ENCODE measurements at places on chromosomes 12 and 14. TPM values are rescaled to one million over a fixed set of nuclear protein-coding genes. Genes with fewer than 3 reads are reported as not detected.
A peak's percentile ranks its signal among the peaks of the same experiment; 100 is the strongest.

GRCh38 chr14:83470466-83470865, 1936.8 kb upstream of the SEL1L start:
- DNase-seq, result no peak

DNA sequence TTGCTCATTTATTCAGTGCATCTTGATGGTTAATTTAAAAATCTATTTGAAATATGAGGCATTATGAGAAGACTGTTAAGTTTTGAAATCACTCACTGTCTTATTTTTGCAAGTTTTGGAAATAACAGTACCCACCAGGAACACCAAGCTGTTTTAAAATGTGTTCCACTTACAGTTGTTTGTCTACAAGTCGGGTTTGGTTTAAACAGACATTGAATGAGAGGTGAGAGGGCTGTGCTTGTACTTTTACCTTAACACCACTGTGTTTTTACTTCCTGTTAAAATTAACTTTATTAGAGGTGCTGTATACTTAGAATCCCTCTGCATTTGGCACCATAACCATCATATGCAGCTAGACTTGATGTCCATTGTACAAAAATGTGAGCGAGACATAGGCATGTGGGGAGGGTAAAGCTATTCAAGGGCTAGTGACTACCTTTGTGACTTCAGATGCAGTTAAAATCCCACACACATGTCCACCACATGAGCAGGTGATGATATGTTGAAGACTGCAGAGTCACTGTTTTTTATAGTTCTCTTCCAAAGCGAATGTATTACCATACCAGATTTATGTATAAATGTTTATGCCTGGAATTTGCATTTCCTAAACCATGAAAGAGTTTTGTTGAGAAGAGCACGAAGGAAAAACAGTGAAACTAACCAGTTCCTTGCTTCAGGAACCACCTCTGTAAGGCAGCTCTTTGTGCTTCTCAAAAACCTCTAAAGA, 12.9 kb downstream of the ELK3 start:
- no peak for DNase-seq

GRCh38 chr14:21668377-21668776, 5.2 kb downstream of the OR4E1 start:
- no peak for DNase-seq

- no peak for DNase-seq
Observed at GRCh38 chr14:61233436-61233956, 47.6 kb downstream of the TMEM30B start.

DNA sequence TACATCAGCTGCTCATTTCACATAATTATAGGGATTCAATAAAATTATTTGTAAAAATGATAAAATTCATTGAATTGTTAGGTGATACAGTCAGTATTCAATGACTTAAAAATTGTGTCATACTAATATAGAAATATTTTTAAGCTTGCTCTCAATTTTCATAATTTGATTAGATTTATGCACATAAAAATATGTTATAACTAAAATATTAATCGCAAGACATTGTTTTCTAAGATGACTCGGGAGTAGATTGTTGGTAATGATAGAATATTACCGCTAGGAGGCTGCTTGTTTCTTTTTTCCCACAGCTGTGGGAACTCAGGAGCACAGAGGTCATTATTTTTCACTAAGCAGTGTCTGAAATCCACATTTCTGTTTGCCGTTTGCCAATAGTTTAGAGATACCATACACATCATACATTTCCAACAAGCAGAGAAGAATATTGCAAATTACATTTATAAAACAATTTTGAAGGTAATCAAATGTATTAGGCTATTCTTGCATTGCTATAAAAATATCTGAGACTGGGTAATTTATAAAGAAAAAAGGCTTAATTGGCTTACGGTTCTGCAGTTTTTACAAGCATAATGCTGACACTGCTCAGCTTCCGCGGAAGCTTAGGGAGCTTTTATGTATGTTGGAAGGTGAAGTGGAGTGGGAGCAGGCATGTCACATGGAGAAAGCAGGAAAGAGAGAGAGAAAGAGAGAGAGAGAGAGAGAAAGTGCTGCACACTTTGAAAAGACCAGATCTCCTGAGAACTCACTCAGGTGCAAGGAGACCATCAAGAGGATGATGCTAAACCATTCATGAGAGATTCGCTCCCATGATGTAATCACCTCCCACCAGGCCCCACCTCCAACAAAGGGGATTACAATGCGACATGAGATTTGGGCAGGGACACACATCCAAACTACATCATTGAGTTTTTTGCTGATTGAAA, 9.2 kb downstream of the CD69 start:
- no peak for DNase-seq

- no peak for DNase-seq
Observed at GRCh38 chr14:61375218-61375617, 53.8 kb downstream of the PRKCH start.

GRCh38 chr12:66000958-66001357, 129.6 kb downstream of the LLPH start:
- no peak for DNase-seq

INHBE gene
- total RNA-seq, result 1.3 TPM

LRTM2 gene
- total RNA-seq, result not detected

AKAP6 gene
- total RNA-seq, result 4.1 TPM

DNA sequence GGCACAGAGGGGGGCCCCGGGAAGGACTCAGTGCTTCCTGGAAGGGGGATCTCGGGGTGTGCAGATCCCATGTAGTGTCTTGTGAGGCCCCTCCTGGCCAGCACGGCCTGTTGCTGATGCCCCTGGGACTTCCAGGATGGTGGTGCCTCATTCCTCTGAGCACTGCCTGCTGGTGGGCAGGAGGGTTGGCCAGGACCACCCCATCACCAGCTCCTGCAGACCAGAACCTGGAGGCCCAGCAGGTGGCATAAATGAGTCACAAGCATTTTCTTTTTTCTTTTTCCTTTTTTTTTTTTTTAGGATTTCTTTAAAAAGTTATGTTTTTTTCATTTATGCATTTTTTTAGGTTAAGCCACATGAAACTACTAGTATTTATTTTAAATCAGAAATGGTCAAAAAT, 8.0 kb downstream of the MMP17 start:
- no peak for DNase-seq

SYT1 gene
- total RNA-seq, result 1.7 TPM

- no peak for DNase-seq
Observed at GRCh38 chr12:25014961-25015360, 66.1 kb upstream of the BCAT1 start.

DNA sequence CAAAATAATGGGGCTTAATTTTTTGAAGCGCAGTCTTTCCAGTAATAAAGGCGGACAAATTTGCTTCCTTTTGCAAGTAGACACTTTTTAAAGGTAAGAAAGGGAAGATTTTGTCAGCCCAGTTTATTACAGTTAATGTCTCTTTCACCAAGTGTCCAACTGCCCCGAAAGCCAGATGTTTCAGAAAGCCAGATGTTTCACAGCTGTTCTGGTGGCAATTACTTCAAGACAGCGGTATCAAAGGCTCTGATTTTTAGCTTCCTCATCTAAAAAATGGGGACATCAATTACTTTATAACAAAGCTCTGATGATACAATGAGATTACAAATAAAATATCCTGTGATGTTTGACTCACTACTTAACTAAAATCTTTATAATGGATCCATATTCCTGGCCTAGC, 1.0 kb downstream of the WBP11 start:
- no peak for DNase-seq

DNA sequence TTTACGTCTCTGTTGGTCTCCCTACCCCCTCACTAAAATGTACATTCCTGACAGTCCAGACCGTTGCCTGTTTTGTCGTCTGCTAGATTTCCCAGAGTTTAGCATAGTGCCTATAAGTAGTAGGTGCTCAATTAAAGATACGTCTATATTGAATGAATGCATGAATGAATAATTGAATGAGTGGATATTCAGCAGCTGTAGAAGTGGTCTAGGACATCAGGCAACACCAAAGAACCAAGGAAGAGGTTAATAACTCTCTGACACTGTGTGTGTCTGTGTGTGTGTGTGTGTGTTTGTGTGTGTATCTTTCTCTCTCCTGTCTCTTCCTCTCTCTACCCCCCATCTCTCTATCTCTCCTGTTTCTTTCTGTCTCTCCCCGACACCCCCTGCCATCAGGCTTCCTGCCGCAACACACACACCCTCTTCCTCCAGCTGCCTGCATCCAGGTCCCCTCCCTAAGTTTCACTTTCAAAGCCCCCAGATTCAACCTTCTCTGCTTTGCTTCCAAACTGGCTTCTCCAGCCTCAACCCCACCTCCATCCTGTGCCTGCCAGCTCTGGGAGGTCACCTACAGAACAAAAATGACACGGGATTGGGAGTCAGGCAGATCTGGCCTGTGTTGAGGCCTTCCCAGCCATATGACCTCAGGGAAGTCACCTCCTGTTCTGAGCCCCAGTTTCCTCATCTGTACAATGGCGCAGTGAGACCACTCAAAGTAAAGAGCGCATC, 119.9 kb upstream of the NCOR2 start:
- no peak for DNase-seq

A2ML1 gene
- not detected for total RNA-seq

GRCh38 chr12:75170640-75171185, 38.9 kb downstream of the KCNC2 start:
- no peak for DNase-seq

- no peak for DNase-seq
Observed at GRCh38 chr14:70804556-70805162, 4.7 kb downstream of the MAP3K9 start.

BEGAIN gene
- total RNA-seq, result 7.0 TPM

- no peak for DNase-seq
Observed at GRCh38 chr12:43655586-43655985, 103.0 kb downstream of the PUS7L start.

GRCh38 chr12:127241072-127241817, 1025.7 kb upstream of the TMEM132C start:
- no peak for DNase-seq

- no peak for DNase-seq
Observed at GRCh38 chr12:76874491-76875190, 4.2 kb downstream of the CSRP2 start.

KRT4 gene
- total RNA-seq, result not detected

DNA sequence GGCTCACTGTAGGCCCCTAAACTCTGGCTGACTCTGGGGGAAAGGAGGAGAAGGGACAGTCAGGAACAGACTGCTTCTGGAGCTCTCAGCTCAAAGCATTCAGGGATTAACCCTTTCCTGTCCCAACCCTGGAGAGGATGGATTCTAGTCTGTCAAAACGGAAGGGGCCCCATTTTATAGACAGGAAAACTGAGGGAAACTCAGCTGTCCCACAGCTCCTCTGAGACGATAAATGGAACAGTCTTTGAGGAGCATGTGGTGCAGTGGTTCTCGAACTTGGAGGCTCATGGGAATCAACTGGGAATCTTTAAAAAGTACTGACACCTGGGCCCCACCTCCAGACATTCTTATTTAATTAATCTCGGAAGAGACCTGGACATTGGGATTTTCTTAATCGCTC, 23.7 kb downstream of the SRRM4 start:
- DNase-seq, result no peak

DNA sequence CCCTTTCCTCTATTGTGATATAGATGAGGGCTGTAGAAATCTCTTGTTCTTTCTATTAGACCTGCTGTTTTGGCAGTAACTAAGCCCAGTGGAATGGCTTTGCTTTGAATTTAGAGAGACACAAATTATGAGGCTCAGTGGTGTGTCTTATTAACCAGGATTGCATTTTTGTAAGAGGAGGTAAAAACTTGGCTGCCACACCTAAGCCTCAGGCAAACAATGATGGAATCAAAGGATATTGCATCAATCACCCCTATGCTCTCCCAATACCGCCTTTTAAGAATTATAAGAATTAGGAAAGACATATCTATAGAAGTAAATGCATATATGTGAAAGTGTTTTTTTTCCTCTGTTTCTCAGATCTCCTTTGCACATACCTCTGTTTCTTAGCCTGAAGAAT, 63.3 kb downstream of the ACSS3 start:
- no peak for DNase-seq

DNA sequence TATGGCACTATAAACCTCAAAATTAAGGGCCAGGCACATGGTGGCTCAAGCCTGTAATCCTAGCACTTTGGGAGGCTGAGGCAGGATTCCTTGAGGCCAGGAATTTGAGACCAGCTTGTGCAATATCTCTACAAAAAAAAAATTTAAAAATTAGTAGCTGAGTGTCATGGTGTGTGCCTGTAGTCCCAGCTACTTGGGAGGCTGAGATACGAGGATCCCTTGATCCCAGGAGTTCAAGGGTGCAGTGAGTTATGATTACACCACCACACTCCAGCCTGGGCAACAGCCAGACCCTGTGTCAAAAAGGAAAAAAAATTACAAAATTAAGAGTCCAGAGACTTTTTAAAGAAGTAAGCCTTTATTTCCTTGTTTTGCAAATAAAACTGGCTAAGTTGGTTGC, 1.8 kb upstream of the GCN1 start:
- no peak for DNase-seq

GRCh38 chr14:53890611-53891101, 66.0 kb downstream of the BMP4 start:
- DNase-seq, result no peak

DNA sequence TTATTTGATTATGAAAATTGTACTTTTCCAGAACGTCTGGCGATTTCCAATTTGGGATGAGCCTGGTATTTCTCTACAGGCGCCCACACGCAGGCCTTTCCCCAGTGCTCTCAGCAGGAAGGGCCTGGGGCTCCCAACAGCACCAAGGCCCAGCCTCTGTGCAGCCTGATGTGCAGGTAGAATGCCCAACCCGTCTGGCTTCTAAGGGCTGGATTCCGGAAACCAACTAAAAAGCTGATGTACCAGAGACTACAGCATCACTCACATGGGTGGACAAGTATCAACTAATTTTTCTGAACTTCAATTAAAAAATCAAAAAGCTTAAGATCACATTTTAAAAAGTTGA, 25.8 kb downstream of the CDC42BPB start:
- DNase-seq, result no peak

GRCh38 chr14:55715889-55716288, 135.9 kb downstream of the KTN1 start:
- DNase-seq, result peak; percentile 86

- DNase-seq, result no peak
Observed at GRCh38 chr12:26749781-26750180, 83.2 kb downstream of the ITPR2 start.

- no peak for DNase-seq
Observed at GRCh38 chr12:105013892-105014291, 27.8 kb downstream of the NOPCHAP1 start.

CIDEB gene
- total RNA-seq, result not detected

DNA sequence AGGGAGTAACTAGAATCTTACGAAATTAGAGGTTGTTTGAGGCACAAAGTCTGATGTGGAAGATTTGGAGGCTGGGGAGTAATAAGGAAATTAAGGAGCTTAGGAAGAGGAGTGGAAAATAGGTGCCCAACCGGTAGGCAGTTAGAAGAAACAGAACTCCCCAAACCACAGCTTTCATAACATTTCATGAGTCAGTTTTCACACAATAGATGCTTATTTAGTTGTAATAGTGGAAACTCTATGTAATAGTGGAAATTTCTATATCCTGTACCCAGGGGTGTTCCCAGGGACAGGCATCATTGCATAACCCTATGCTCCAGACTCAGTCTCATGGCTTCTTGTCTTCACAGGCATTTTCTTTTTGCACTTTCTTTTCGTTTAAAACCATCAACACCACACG, 8.3 kb downstream of the C3AR1 start:
- DNase-seq, result no peak

DNA sequence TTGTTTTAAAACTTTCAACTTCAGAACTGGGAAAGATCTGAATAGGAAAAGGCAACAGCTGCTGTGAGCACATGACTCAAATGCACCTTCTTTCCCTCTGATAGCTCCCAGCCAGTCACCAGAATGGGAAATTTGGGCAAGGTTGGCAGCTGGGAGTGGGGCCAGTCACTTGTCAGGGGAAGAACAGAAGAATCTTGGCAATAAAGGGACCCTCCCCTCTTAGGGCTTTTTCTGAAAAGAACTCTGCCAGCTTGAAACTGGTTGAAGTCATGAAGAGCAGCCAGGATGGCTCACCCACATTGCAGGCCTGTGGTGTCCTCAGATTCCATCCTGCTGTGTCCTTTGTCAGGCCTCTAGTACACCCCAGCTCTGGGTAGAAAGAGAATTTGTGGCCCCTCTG, 10.3 kb upstream of the RIC8B start:
- no peak for DNase-seq

E2F7 gene
- 3.0 TPM for total RNA-seq
